D721Med (cell line): ENCODE measurements at places on chromosomes 16 and 17.
A peak's percentile ranks its signal among the peaks of the same experiment; 100 is the strongest.

GRCh38 chr16:26987597-26988010, 79.1 kb upstream of the C16orf82 start:
- DNase-seq = no peak

- no peak for DNase-seq
Measured at GRCh38 chr17:63116967-63117830, 151.2 kb downstream of the TANC2 start.

- no peak for DNase-seq
Measured at GRCh38 chr17:41347869-41348760, 2.5 kb downstream of the KRT33A start.

GRCh38 chr17:79930062-79930876, 91.0 kb upstream of the CBX4 start:
- DNase-seq = peak; percentile 60

DNA sequence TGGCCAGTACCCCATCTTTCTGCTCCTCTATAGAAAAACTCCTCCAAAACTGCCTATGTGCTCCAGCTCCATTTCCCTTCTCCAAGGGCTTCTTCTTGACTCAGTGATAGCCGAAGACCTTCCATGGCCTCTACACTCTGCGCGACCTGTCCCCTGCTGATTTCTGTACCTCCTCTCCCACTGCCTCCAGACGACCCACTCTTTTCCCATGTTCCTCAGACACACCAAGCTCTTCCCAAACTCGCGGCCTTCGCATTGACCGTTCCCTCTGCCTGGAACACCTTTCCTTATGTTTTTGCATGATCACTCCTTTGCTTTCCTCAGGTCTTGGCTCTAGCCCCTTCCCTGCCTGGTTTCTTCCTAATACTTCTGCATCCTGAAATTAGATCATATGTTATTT, 255.6 kb upstream of the SDK2 start:
- DNase-seq = no peak

DNA sequence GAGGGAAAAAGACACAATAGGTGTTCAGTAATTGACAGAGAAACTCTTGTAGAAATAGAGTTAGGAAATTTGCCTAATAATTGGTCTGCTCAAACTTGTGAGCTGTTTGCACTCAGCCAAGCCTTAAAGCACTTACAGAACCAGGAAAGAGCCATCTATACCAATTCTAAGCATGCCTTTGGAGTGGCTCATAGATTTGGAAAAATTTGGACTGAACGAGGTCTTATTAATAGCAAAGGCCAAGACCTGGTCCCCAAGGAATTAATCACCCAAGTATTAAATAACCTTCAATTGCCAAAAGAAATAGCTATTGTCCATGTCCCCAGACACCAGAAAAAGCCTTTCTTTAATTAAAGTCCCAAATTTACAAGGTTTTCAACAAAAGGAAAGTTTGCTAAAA, 90.3 kb downstream of the EMP2 start:
- no peak for DNase-seq

GRCh38 chr17:40953881-40954280, 12.9 kb downstream of the KRT39 start:
- DNase-seq = no peak

DNA sequence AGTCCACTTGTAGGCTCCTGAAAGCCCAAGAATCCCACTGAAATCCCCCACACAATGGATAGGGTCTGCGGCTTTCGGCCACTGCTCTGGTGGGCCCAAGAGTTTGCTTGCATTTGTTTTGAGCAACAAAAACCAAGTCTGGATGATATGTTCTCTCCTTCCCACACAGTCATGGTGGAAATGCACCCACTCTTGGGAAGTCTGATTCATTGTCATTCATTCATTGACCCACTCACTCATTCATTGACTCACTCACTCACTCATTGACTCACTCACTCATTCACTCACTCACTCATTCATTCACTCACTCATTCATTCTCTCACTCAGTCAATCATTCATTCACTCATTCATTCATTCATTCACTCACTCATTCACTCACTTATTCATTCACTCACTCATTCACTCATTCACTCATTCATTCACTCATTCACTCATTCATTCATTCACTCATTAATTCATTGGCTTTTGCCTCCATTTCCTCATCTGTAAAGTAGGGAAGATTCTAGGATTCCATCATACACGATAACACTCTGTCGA, 2.2 kb upstream of the CA5A start:
- no peak for DNase-seq

DNA sequence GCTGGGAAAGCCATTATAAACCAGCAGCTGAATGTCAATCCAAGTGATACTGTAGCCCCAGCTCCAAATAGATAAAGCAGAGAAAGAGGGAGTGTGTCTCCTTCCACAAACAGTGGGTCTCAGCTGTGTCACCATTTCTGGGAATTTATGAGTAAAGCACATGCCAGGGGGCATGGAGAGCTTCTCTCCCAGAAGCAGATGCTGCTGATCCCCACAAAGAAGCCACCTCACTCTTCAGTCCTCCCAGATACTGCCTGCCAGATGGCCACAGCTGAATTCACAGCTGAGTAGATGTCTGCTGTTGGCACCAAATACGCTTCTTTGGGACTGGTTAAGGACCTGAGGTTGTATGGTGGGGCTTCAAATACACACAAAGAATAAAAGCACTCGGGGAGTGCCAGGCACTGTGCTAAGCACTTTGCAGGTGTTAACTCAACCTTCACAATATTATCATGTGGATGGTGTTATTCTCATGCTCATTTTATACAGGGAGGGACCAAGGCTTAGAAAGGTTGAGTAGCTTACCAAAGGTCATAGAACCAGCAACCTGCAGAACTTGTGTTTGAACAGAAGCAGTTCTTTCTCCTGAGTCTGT, 298.3 kb downstream of the CDH11 start:
- no peak for DNase-seq

DNA sequence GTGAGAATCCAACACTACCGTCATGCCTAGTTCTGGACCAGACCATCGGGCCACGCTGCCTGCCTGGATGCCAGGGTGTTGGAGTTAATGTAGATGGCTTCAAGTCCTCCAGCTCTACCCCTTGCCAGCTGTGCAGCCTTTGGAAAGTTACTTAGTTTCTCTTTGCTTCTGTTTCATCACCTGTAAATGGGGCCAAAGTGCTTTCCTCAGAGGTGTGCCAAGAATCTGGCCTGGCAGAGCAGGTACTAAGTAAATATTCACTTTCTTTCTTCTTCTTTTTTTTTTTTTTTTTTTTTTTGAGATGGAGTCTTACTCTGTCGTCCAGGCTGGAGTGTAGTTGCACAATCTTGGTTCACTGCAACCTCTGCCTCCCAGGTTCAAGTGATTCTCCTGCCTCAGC, 159.5 kb upstream of the RPL38 start:
- DNase-seq = no peak

DNA sequence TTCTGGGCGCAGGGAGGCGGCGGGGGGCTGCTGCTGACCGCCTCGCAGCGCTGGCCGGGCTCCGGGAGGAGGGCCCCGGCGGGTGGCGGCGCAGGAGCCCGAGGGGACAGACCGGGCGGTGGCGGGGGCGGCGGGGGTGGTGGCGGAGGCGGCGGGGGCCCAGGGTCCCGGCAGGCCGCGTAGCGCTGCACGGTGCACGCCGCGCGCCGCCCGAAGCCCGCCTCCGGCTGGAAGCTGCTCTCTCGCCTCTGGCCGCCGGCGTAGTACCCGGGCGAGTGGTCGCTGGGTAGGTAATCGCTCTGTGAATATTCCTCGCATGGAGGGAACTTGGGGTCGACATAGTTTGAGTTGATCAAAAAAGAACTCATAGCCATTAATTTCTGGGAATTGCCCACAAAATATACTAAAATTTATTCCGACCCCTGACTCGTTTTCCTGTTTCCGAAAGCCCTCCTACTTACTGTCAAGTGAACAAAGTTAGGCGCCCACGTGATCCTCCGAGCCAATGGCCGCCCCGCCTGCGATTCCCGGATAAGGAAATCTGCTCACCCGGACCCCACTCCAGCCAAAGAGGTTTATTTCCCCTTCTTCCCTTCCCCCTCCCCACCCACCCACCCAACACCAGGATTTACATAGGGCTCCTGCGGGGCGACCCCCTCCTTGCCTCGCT, at the start of gene HOXB4:
Gene HOXB4 (minus strand): TSS at position 405 of the 670 bp plus-strand sequence. CDS start 31 bp downstream, at position 374.
- DNase-seq = no peak

DNA sequence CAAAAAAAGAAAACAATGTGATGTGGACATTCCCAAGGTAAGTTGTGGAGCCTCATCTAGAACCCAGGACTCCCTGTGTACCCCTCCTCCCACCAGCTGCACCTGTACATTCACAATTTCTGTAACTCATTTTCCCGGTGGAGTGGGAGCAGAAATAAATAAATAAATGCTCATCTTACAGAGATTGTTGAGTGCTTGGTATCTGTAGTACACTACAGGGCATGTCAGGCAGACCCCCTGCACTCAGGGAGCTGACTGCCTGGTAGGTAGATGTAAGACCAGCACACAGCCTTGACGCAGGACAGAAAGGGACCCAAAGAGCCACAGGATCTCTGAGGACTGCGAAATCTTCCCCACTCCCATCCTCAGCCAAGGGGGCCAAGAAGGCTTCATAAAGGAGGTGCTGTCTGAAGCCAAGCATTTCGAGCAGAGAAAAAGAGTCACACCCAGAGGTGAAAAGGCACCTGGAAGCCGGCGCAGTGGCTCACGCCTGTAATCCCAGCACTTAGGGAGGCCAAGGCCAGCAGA, 6.5 kb downstream of the EIF1 start:
- no peak for DNase-seq

- DNase-seq = no peak
Measured at GRCh38 chr17:13395862-13396261, 205.9 kb downstream of the HS3ST3A1 start.

GRCh38 chr16:89210904-89211515, 6.5 kb upstream of the ZNF778 start:
- no peak for DNase-seq

DNA sequence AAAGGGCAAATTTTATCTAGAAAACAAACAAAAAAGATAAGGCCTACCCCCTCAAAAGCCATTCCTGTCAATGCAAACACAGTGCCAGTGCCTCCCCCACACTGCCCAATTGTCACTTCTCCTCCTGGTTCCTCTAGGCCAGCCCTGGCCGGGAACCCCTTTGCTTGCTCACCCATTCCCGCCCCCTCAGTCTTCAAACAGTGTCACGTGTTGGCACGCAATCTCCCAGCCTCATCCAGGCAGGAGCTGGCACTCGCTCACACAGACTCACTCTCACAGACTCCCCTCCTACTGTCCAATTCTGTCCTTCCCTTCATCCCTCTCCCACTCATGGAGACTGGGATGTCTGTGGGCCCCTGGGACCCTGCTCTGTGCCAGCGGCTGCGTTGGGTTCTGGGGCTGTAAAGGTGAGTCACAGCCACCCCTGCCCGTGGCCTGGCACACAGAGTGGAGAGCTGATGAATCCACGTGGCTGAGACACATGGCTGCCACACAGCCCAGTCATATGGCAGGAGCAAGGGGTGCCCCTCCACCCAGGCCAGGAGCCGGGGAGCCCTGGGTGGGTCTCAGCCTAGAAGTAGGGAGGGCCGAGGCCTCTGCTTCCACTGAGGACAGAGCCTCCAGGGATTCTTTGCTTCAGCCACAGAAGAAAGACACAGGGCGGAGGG, 54.8 kb downstream of the VAC14 start:
- DNase-seq = no peak

- no peak for DNase-seq
Measured at GRCh38 chr17:78316115-78316866, 43.6 kb downstream of the SOCS3 start.
